ENCODE measurements at places on chromosomes 1 and 21. TPM values are rescaled to one million over a fixed set of nuclear protein-coding genes. Genes with fewer than 3 reads are reported as not detected.

Gene VTCN1
- total RNA-seq = 0.28 TPM

Gene FMOD
- 2.7 TPM for total RNA-seq

Gene KCNJ10
- 1.6 TPM for total RNA-seq

Gene NTRK1
- 0.17 TPM for total RNA-seq

Gene EPHB2
- total RNA-seq = 1.0 TPM

Gene RGS4
- total RNA-seq = 0.84 TPM

Gene ADORA1
- total RNA-seq = 0.33 TPM

Gene KCNJ15
- 0.61 TPM for total RNA-seq

GRCh38 chr21:35730325-35730724, 330.0 kb downstream of the SETD4 start:
- H3K4me3 ChIP-seq = no peak overlapping the region
- no peaks in the 10 kb centered on the region for H3K36me3 ChIP-seq
- no peaks in the 10 kb centered on the region for H3K4me1 ChIP-seq
- no peak for DNase-seq
- H3K27ac ChIP-seq = no peak overlapping the region

GRCh38 chr1:56370513-56370912, 208.8 kb downstream of the PLPP3 start:
- H3K27me3 ChIP-seq = no peaks in the 10 kb centered on the region
- H3K27ac ChIP-seq = no peak overlapping the region
- no peaks in the 10 kb centered on the region for H3K36me3 ChIP-seq
- no peak for DNase-seq

GRCh38 chr1:169928438-169929209, 34.9 kb upstream of the SCYL3 start:
- H3K27ac ChIP-seq = no peak overlapping the region
- H3K27me3 ChIP-seq = no peaks in the 10 kb centered on the region
- no peaks in the 10 kb centered on the region for H3K36me3 ChIP-seq

GRCh38 chr1:9275567-9276034, 17.1 kb upstream of the SPSB1 start:
- H3K27ac ChIP-seq = no peak overlapping the region
- H3K4me1 ChIP-seq = no peaks in the 10 kb centered on the region

GRCh38 chr21:15063081-15063813, 1.6 kb downstream of the NRIP1 start:
- H3K36me3 ChIP-seq = no peaks in the 10 kb centered on the region
- DNase-seq = no peak
- H3K4me3 ChIP-seq = peak overlapping the region; percentile 63
- H3K27ac ChIP-seq = peak overlapping the region; percentile 94

DNA sequence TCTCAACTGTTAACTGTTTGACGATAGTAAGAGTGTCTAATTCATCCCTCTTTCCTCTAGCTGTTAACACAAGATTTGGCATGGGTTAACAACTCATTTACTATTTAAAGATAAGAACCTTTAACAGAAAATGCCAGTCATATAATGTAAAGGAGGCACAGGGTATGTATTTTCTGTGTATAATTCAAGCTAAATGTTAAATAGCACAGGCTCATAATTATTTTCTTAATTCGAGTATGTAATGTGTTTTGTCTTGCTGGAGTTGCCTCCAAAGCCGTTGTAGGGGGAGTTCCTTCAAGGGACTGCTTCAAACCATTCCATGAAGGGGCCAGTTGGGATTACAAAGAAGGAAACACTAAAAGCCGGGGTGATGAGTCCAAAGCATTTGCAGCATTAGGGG, 111.5 kb downstream of the NCAM2 start:
- H3K27ac ChIP-seq = no peak overlapping the region
- no peaks in the 10 kb centered on the region for H3K27me3 ChIP-seq
- H3K4me3 ChIP-seq = no peak overlapping the region
- H3K36me3 ChIP-seq = no peaks in the 10 kb centered on the region
- DNase-seq = no peak

DNA sequence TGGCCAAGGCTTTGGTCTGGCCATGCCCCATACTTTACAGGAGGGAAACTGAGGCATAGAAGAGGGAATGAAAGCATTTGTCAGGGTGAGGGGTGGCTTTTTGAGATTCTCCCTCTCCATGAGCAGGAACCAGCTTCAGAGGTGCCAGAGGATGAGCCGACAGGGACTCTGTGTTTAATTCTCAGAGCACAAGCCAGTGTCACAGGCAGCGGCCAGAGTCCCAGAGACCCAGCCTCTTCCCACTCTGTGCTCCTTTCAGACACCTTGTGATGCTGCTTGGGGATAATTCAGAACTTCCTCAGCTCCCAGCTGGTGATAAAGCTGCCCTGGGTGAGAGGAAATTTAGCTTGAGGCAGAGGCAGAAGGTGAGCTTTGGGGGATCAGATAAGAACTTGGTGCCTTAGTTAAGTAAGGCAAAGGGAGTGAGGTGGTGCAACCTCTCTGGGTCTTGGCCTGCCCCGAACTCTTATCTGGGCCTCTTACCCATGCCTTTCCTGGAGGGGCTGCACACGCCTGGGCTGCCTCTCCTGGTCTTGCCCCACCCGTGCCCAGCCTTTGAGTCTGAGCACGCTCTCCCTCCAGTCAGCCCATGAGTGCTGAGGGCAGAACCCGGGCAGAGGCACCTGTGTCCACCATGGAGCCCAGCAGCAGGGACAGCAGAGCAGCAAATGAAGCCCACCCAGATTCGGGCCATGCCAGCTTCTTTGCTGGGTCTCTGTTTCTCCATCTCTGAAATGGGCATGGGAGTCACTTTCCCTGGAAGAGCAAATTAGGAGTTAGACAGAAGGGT, 175.6 kb upstream of the C1orf174 start:
- H3K4me1 ChIP-seq = no peaks in the 10 kb centered on the region
- no peak overlapping the region for H3K4me3 ChIP-seq
- H3K27me3 ChIP-seq = peaks cover 2% of the 10 kb centered on the region
- no peaks in the 10 kb centered on the region for H3K36me3 ChIP-seq

DNA sequence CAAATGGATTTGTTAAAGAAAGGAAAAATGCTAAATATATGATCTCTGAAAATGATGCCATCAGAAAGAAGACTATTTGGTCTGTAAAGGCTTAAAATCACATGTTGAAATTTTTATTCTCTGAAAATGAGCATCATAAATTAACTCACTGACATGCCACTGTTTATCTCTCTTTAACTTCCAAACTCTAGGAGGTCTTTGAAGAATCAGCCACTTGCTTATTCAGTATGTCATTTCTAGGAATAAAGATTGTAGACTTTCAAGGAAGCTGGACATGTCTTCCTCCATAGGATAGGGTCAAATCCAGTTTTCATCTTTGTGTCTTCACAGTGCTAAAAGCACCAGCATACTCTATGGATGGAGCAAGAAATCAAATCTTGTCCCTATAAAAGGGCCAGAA, 147.6 kb downstream of the FMN2 start:
- peaks cover under 1% of the 10 kb centered on the region for H3K27me3 ChIP-seq
- H3K4me1 ChIP-seq = no peaks in the 10 kb centered on the region
- H3K36me3 ChIP-seq = no peaks in the 10 kb centered on the region

GRCh38 chr1:90724926-90725656, 8.0 kb upstream of the BARHL2 start:
- H3K27ac ChIP-seq = no peak overlapping the region
- peaks cover 11% of the 10 kb centered on the region for H3K27me3 ChIP-seq
- DNase-seq = no peak
- no peak overlapping the region for H3K4me3 ChIP-seq
- H3K36me3 ChIP-seq = no peaks in the 10 kb centered on the region

- H3K27ac ChIP-seq = no peak overlapping the region
- DNase-seq = no peak
- no peaks in the 10 kb centered on the region for H3K36me3 ChIP-seq
- H3K27me3 ChIP-seq = no peaks in the 10 kb centered on the region
- no peaks in the 10 kb centered on the region for H3K4me1 ChIP-seq
Measured at GRCh38 chr1:231871878-231872277, 245.3 kb downstream of the DISC1 start.

DNA sequence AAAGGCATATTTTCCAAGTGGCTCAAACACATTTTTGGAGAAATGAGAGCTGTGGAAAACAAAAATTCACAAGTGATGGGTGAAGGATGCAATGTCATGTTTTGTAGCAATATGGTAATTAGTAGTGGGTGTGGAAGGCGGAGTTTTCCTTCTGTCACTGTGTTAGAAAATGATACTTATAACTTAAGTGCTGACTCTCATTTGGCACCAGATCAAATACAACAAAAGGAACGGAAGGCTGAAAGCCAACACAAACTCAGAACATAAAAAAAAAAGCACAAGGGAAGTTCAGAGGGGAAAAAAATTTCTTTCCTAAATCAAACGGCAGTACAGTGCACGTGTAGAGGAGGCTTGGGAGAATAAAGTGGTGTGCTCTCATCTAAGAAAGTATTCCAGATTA, at the start of gene TNFSF18:
Gene TNFSF18, minus strand, starts transcription at position 77 of the 400 bp plus-strand sequence. Its CDS starts 45 bp downstream, at position 32.
- H3K4me3 ChIP-seq = no peak within 1 kb of the TSS
- no peaks in the 10 kb centered on the region for H3K27me3 ChIP-seq
- peaks cover 24% of the 10 kb centered on the region for H3K4me1 ChIP-seq
- DNase-seq = no peak

DNA sequence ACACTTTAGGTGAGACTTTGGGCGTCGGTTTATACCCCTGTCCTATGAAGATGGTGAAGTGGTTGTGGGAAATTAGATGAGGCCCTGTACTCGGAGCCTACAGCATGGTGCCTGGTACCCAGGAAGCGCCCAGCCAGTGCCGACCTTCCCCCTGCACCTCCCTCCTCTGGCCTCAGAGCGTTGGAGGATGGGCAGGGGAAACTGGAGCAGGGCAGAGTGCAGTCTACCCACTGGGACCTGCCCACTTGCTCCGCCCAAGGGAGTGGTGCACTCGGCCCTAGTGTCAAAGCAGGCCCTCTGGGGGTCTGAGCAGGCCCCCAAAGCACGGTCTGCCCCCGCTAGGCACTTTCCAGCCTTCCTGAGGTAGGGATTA, 13.0 kb upstream of the TTC22 start:
- no peak overlapping the region for H3K4me3 ChIP-seq
- no peaks in the 10 kb centered on the region for H3K36me3 ChIP-seq
- no peaks in the 10 kb centered on the region for H3K27me3 ChIP-seq
- DNase-seq = no peak
- peaks cover 19% of the 10 kb centered on the region for H3K4me1 ChIP-seq
- no peak overlapping the region for H3K27ac ChIP-seq

DNA sequence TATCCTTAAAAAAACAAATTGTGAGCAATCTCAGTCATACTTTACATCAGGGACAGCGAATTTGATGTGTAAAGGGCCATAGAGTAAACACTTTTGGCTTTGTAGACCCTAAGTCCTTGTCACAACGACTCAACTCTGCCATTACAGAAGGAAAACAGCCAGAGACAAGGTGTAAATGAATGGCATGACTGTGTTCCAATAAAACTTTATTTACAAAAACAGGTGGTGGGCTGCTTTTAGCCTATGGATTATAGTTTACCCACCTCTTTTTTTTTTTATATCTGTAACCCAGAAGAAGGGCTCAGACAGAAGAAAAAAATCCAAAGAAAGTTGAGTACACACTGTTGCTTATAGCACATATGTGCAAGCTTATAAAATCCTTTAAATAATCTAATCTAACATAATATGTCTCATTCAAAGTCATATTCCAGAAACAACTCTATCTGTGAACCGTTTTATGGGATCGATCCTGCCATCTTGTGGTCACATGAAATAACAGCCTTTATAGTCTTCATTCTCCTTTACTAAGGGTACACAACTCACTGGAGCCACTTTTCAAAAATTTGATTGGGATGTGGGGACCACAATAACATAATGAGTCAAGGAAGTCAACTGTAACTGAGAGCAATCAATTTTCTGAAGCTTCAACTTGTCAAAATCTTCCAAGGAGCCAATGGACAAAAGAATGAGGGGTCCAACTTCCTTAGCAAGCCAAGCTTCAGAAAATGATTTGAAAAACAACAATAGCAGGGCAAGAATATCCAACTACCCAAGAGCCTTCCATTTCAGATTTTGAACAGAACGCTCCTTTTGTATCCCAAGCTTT, 142.2 kb upstream of the KRTAP19-8 start:
- H3K4me3 ChIP-seq = no peak overlapping the region
- no peak for DNase-seq
- no peaks in the 10 kb centered on the region for H3K27me3 ChIP-seq
- no peaks in the 10 kb centered on the region for H3K4me1 ChIP-seq
- H3K27ac ChIP-seq = no peak overlapping the region

GRCh38 chr1:21874778-21875547, 62.1 kb downstream of the HSPG2 start:
- H3K4me3 ChIP-seq = no peak overlapping the region
- no peaks in the 10 kb centered on the region for H3K36me3 ChIP-seq
- H3K27ac ChIP-seq = no peak overlapping the region
- no peaks in the 10 kb centered on the region for H3K4me1 ChIP-seq
- no peaks in the 10 kb centered on the region for H3K27me3 ChIP-seq
- DNase-seq = no peak

DNA sequence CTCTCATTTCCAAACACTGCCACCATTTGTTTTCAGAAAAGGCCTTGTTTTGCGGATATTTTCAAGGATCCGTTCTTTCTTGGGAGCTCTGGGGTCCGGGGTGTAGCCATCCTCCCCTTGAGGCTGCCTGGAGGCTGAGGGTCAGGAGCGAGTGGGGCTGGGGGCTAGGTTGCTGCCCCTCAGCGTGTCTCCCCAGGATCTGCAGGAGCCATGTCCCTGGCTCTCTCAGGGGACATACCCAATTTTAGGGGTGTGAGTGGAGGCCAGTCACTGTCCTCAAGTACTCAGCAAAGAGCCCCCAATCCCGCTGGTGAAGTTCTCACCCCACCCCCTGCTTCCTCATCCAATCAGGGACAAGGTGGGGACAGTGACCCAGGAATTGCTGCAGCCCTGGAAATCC, 15.0 kb upstream of the PRDM16 start:
- H3K36me3 ChIP-seq = no peaks in the 10 kb centered on the region
- H3K4me3 ChIP-seq = no peak overlapping the region
- no peak overlapping the region for H3K27ac ChIP-seq
- DNase-seq = no peak
- no peaks in the 10 kb centered on the region for H3K27me3 ChIP-seq
- H3K4me1 ChIP-seq = no peaks in the 10 kb centered on the region

GRCh38 chr1:44217809-44218410, 4.6 kb downstream of the DMAP1 start:
- H3K27ac ChIP-seq = no peak overlapping the region
- peak; percentile 88 for DNase-seq
- H3K27me3 ChIP-seq = no peaks in the 10 kb centered on the region
- H3K4me3 ChIP-seq = no peak overlapping the region
- peaks cover 21% of the 10 kb centered on the region for H3K4me1 ChIP-seq

- DNase-seq = peak; percentile 45
- no peaks in the 10 kb centered on the region for H3K36me3 ChIP-seq
- no peak overlapping the region for H3K4me3 ChIP-seq
- H3K27me3 ChIP-seq = no peaks in the 10 kb centered on the region
Measured at GRCh38 chr1:156025876-156026275, 5.1 kb upstream of the SSR2 start.

DNA sequence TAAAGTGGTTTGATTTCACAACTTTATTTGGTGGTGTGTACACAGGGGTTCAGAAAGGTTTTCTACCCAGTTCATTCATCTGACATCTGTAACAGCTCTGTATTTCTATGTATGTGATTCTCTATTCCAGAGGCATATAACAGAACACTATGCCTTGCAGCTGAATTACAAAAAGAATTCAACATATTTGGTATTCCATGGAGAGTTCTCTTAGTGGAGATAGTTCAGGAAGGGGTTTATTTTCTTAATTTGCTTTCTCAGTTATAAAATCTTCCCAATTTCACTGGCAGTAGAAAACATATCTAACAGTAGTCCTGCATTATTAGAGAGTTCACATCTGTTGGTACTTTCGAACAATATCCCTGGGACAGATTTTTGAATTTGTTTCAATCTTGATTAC, 207.9 kb upstream of the LYPLAL1 start:
- H3K36me3 ChIP-seq = no peaks in the 10 kb centered on the region
- H3K27ac ChIP-seq = no peak overlapping the region
- no peaks in the 10 kb centered on the region for H3K27me3 ChIP-seq
- H3K4me3 ChIP-seq = no peak overlapping the region
- no peak for DNase-seq

All from liver (tissue), 10 donors.